Muscle of back (tissue), 13 donors: ENCODE measurements at places on chromosomes 1 and 21.

GRCh38 chr1:198234520-198235251 is 77.9 kb downstream of the NEK7 start:
- DNase-seq, result no peak

- no peak for DNase-seq
Measured at GRCh38 chr1:20400341-20401177, 85.5 kb downstream of the CAMK2N1 start.

DNA sequence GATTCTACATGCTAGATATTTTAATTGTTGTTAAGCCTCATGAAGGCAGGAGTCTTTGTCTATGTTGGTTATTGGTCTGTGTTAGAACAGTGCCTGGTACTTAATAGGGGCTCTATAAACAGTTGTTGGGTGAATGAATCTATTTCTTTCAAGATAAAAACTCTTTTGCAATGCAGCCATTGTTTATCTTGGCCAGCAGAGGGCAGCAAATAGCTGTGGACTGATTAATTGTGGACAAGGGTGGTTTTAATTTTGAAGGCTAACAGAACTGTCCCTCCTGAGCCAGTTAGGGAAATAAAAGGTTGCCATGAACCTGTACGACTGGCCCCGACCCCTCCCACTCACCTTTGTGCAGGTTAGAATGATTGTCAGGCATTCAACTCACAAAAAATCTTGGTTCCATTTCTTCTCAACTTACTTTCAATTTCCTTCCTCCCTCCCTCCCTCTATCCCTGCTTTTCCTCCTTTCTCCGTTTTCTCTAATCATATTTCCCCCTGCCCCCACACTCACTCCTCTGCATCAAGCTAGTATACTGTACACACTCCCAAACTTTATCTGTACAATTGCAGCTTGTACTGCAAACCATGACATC is 66.3 kb upstream of the DIRAS3 start:
- peak; percentile 61 for DNase-seq

DNA sequence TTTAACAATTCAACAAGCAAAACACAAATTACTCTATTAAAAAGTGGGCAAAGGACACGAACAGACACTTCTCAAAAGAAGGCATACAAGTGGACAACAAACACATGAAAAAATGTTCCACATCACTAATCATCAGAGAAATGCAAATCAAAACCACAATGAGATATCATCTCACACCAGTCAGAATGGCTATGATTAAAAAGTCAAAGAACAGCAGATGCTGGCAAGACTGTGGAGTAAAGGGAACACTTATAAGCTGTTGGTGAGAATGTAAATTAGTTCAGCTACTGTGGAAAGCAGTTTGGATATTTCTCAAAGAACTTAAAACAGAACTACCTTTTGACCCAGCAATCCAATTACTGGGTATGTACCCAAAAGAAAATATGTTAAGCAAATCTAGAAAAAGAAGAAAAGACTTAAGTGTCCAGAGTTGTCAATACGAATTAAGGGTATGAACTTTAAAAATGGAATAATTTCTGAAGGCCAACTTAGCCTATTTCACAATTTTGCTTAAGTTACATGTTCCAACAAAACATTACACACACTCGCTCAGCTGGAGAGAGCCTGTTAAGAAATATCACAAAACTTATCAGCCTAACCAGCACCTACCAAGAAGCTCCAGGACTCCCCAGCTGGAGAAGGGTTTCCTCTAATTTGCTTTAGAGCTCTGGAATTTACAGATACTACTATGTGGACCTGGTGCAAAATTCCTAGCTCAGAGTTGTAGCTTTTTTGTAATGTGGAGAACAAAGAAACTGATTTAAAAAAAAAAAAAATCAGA is 232.1 kb downstream of the DUSP10 start:
- no peak for DNase-seq

DNA sequence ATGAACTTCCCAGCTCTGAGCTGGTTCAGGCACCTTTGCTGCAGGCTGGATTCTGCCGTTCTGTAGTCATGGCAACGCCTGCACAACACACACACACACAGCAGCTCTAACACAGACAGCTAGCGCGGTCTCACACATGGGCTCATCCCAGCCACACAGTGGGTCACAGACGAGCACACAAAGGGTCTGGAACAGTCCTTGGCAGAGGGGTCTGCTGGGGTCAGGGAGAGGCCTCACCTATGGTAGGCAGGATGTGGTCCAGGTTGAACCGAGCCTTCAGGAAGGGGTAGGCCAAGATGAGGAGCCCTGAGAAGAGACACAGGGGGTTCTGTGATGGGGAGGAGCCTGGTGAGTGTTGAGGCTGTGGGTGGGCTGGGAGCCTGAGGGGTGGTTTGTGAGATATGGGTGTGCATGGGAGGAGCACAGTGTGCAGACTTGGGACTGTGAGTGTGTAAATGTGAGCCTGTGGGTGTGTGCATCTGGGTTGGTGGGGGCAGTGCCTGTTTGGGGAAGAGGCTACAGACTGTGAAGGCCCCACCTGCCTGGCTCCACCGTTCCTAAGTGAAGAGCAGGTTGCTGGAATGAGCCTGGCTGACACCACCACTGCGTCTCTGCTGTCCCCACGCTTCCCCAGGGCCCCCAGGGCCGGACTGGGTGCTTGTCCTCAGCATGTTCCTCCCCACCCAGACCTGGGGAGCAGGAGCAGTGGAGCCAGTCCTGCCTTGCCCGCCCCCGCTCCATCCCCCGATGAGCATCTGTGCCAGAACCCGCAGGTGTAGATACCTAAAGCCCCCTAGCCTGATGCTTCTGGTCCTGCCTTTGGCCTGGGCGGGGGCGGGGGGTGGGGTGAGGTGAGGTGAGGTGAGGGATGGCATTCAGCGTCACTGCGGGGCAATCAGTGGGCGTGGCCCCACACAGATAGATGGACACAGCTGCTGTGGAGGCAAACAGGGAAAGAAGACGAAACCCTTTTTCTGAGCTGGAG is 1.5 kb downstream of the KNCN start:
- DNase-seq, result peak; percentile 86

DNA sequence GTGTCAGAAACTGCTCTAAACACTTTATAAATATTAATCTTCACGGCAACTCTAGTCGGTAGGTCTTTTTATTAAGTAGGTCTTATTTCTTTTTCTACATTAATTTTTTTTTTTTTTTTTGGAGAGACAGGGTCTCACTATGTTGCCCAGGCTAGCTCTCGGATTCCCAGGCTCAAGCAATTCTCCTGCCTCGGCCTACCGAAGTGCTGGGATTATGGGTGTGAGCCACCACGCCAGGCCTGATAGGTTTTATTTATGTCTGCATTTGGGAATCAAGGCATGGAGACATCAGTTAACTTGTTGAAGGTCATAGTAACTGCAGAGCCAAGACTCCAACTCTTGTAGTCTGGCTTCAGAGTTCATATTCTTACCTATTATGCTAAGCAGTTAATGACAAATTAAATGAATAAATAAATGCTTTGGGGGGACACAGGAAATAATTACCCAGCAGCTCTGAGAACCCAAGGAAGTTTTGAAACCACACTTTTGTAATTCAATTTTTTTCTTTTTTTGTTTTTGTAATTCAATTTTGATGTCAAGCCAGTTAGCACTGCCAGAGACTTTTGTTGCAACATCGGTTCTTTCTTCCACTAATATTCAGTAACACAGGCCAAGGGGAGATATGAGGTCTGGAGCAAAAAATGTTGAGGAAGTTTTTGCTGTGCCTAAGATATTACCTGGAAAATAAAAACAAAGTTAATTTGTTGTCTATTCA is 9.4 kb upstream of the UAP1 start:
- peak; percentile 38 for DNase-seq

- DNase-seq, result no peak
Measured at GRCh38 chr21:14620152-14620551, 74.0 kb upstream of the SAMSN1 start.

GRCh38 chr1:172154551-172154950 is 265.9 kb upstream of the C1orf105 start:
- peak; percentile 76 for DNase-seq

- peak; percentile 32 for DNase-seq
Measured at GRCh38 chr1:215005078-215005477, 77.5 kb upstream of the KCNK2 start.

GRCh38 chr1:83829106-83829505 is 169.8 kb downstream of the TTLL7 start:
- DNase-seq, result no peak

DNA sequence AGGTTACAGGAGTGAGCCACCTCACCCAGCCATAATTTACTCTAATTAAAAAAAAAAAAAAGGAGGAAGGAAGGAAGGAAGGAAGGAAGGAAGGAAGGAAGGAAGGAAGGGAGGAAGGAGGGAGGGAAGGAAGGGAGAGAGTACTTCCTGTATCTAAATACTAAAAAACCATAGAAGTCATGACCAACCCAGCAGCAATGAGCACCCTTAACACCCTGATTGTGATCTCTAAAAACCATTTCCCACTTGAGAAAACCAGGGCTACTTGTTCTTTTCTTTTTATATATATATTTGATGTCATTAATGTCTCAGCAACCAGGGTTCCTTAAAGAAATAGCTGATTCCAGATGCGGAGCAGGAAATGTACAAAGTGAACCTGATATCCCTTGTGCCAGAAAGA is 31.2 kb downstream of the ARID4B start:
- no peak for DNase-seq

DNA sequence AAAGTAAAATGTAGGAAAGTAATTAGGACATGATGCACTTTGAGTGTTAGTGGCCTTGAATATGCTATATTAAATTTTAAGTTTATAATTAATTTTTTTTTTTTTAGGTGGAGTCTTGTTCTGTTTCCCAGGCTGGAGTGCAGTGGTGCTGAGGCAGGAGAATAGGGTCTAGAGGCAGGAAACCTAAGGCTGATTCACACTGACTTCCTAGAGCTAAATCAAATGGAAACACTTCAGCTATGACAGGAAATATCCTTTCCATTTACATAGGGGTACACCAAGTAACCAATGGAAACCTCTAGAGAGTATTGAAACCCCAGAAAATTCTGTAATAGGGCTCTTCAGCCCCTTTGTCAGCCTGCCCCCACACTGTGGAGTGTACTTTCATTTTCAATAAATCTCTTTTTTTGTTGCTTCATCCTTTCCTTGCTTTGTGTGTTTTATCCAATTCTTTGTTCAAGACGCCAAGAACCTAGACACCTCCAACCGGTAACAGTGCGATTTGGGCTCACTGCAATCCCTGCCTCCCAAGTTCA is 17.9 kb upstream of the THRAP3 start:
- no peak for DNase-seq

DNA sequence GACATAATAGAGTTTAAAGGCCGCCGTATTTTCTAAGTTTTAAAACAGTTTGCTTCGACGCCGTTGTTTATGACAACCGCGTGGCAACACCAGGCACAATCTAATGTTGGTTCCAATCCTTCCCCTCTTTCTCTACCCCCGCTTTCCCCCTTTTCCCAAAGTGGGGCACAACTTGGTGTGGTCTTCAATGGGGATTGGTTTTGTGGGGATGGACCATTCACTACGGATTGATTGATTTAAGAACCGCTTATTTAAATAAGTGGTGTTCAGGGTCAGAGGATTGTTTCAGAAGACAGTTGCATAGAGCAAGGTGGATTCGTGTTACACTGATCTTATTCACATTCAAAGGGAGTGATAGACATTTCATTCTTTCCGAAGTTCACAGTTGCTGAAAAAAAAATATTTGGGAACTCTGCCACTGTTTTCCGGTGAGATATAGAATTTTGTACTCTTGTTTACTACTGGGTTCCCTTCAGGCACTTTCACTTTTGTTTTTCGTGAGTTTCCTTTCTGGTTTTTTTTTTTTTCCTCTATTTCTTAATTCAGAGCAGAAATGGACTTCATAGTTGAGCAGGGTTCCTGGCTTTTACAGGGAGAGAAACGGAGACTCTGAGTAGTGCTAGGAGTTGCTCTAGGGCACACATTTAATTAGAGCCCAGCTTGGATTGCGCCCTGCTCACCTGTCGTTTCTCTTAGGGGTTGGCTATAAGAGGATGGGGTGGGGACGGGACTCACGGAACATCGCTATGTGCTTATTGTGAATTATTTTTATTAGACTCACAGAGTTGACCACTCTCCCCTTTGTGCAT is 79.6 kb upstream of the AK4 start:
- DNase-seq, result peak; percentile 65

DNA sequence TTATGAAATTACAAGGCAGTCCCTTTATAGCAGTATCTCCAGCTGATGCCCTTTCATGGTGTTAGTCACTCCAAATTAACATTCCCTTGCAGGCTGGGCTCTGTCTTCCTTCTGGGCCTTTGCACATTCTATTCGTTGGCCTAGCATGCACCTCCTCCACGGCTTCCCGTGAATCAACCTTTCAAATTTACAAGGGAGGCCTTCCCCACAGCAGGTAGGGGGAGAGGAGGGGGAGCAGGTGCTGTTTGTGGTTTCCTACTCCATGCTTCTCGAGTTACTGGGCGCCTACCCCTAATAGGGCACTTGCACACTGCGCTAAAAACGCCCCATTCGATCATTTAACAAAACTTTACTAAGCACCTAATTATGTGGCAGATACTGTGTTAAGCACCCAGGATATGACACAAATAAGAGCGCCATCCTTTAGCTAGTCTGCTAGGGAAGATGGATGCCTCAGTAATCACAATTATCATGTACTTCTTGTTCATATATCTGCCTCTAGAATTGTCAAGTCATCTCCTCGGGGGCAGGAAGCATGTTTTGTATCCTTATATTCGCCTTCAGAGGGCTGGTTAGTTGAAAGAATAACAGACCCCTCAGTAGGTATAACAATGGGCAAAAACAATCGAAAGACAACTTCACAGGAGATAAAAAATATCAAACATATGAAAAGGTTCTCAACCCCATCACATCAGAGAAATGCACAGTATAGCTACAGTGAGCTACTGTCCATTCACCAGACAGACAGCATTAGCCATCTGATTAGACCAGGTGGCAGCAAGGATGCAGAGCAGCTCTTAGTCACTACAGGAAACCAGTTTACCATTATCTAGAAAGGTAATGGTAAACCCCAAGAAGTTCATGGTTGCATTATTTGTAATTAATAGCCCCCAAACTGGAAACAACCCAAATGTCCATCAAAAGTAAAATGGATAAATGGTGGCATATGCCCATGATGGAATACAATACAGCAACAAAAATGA is 1.7 kb upstream of the ADAR start:
- DNase-seq, result no peak

GRCh38 chr1:115678141-115678540 is 36.4 kb downstream of the VANGL1 start:
- no peak for DNase-seq

DNA sequence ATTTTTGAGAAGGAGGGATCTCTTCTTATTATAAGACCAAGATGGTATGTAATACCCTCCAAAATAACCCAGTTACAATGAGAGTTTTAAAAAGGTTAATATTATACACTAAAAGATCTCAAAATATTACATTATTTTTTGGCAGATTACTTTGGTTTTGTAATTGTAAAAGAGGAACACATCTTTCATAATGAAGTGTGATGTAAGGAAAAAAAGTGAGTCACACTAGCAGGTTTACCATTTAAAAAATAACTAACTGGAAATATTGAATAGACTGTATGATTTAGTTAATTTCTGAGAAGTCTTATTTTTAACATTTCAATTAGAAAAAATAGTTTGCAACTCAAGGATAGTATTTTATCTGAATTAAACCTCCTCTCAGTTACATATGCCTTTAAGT is 1.1 kb downstream of the F5 start:
- DNase-seq, result no peak

- DNase-seq, result no peak
Measured at GRCh38 chr21:42154237-42155044, 64.5 kb upstream of the ABCG1 start.

GRCh38 chr1:169795687-169796086 is 980 bp upstream of the METTL18 start:
- DNase-seq, result no peak

- no peak for DNase-seq
Measured at GRCh38 chr1:203444171-203444576, 31.4 kb upstream of the PRELP start.

GRCh38 chr1:193104907-193105820 is at the start of gene GLRX2:
GLRX2 (minus strand) TSS chr1:193105414; CDS start chr1:193105382, 32 bp downstream.
- DNase-seq, result peak; percentile 87
